ENCODE measurements at places on chromosomes 2 and 18.

GRCh38 chr18:9732031-9732430 lies 23.9 kb downstream of the RAB31 start:
- no peak overlapping the region for H3K27ac ChIP-seq
- peaks cover 9% of the 10 kb centered on the region for H3K4me1 ChIP-seq
- no peak for DNase-seq
- no peak overlapping the region for H3K4me3 ChIP-seq
- H3K27me3 ChIP-seq = peaks cover 5% of the 10 kb centered on the region
- H3K36me3 ChIP-seq = peaks cover 14% of the 10 kb centered on the region

GRCh38 chr2:235709124-235709813 lies 215.4 kb downstream of the AGAP1 start:
- no peak overlapping the region for H3K4me3 ChIP-seq
- no peak for DNase-seq
- no peaks in the 10 kb centered on the region for H3K4me1 ChIP-seq
- no peaks in the 10 kb centered on the region for H3K36me3 ChIP-seq

DNA sequence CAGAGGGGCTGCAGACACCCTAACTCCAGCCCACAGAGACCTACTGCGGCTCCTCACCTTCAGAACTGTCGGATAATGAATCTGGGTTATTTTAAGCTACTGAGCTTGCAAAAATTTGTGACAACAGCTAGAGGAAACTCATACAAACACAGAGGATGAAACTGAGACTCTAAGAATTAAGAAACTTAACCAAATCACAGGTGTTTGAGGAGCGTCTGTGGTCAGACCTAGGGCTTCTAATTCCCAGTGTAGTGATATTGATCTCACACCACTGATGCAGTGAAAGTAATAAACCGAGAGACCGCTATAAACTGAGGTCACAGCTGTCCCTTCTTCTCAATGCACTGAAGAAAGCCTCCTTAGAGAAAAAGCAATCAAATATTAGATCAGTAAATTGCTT lies 110.1 kb downstream of the RGPD3 start:
- DNase-seq = no peak
- H3K36me3 ChIP-seq = no peaks in the 10 kb centered on the region
- H3K4me1 ChIP-seq = peaks cover 8% of the 10 kb centered on the region
- peaks cover 6% of the 10 kb centered on the region for H3K27me3 ChIP-seq
- no peak overlapping the region for H3K4me3 ChIP-seq

- peaks cover 24% of the 10 kb centered on the region for H3K27me3 ChIP-seq
- no peak overlapping the region for H3K4me3 ChIP-seq
- no peaks in the 10 kb centered on the region for H3K36me3 ChIP-seq
- no peak overlapping the region for H3K27ac ChIP-seq
- no peak for DNase-seq
Observed at GRCh38 chr18:65752625-65753325, 2.0 kb downstream of the CDH7 start.

DNA sequence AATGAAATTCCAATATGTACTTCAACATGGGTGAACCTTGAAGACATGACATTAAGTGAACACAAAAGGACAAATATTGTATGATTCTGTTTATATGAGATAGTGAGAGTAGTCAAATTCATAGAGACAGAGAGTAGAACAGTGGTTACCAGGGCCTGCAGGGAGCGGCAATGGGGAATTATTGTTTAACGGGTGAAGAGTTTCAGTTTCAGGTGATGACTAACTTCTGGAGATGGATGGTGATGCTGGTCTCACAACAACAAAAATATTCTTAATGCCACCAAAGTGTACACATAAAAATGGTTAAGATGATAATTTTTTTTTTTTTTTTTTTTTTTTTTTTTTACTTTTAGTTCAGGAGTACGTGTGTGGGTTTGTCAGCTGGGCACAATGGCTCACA lies 109.4 kb upstream of the TMEM200C start:
- DNase-seq = peak; percentile 44
- no peaks in the 10 kb centered on the region for H3K27me3 ChIP-seq

GRCh38 chr2:62354771-62355561 lies 151.0 kb downstream of the TMEM17 start:
- no peak overlapping the region for H3K4me3 ChIP-seq
- H3K27me3 ChIP-seq = no peaks in the 10 kb centered on the region
- DNase-seq = no peak
- H3K27ac ChIP-seq = no peak overlapping the region
- H3K36me3 ChIP-seq = peaks cover 2% of the 10 kb centered on the region

GRCh38 chr2:216849987-216850386 lies 9.9 kb downstream of the TNP1 start:
- no peaks in the 10 kb centered on the region for H3K4me1 ChIP-seq
- H3K36me3 ChIP-seq = no peaks in the 10 kb centered on the region
- no peak for DNase-seq
- H3K27ac ChIP-seq = no peak overlapping the region
- no peak overlapping the region for H3K4me3 ChIP-seq

DNA sequence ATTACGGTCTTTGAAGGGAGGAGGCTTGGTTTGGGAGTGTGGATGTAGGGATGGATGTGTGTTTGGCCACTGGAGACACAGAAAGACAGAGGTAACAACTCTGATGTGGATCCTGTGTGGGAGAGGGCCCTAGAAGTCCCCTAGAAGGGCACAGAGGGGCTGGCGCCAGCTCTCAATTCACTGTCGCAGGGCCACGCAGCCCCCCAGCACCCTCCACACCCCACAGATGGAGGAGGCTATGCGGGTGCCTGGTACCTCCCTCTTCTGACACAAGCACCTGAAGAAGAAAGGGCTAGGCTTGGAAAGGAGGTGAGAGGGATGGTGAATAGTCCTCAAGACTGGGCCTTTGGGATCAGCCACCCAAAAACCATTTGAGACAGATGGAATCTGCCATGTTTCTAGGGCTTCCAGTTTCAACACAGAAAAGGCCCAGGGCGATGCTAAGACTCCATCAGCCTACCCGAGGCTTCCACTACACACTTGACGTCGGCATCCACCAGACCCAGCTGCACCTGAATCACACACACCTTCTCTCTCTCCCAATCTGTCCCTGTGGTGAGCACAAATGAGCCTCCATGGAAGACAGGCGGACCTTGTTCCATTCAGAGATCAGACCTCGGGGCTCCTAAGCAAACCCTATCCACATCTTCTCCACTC lies 413.5 kb upstream of the HS6ST1 start:
- H3K4me1 ChIP-seq = peaks cover 17% of the 10 kb centered on the region
- no peak for DNase-seq
- peaks cover 20% of the 10 kb centered on the region for H3K27me3 ChIP-seq
- no peak overlapping the region for H3K4me3 ChIP-seq
- H3K36me3 ChIP-seq = peaks cover 4% of the 10 kb centered on the region

GRCh38 chr2:154724194-154724797 lies 25.8 kb downstream of the KCNJ3 start:
- no peak overlapping the region for H3K4me3 ChIP-seq
- H3K36me3 ChIP-seq = no peaks in the 10 kb centered on the region
- H3K27ac ChIP-seq = no peak overlapping the region
- H3K27me3 ChIP-seq = no peaks in the 10 kb centered on the region
- DNase-seq = no peak
